ENCODE measurements at places on chromosomes 12 and 14. TPM values are rescaled to one million over a fixed set of nuclear protein-coding genes. Genes with fewer than 3 reads are reported as not detected.

The RHOJ gene
- not detected for total RNA-seq

The MFAP5 gene
- total RNA-seq: 22.7 TPM

The CLEC2B gene
- total RNA-seq: 7.8 TPM

The INSM2 gene
- total RNA-seq: not detected

The FAM222A gene
- total RNA-seq: 1.2 TPM

The ADAM20 gene
- 0.19 TPM for total RNA-seq

The NTS gene
- not detected for total RNA-seq

The PTPRR gene
- total RNA-seq: 0.19 TPM

The PLA2G1B gene
- total RNA-seq: not detected

The OR4N5 gene
- not detected for total RNA-seq

The SERPINA3 gene
- total RNA-seq: 1.2 TPM

The KIF5A gene
- total RNA-seq: not detected

The FOXG1 gene
- not detected for total RNA-seq

The POLE gene
- total RNA-seq: 34.8 TPM

The PROX2 gene
- total RNA-seq: not detected

The OTOGL gene
- 0.34 TPM for total RNA-seq

The GPRC5A gene
- 1.7 TPM for total RNA-seq

The CRACR2A gene
- 6.7 TPM for total RNA-seq

The CISTR gene
- total RNA-seq: not detected

The AREL1 gene
- total RNA-seq: 38.2 TPM

The SMAGP gene
- total RNA-seq: 16.2 TPM

The CDK2 gene
- total RNA-seq: 66.5 TPM

The DTX1 gene
- total RNA-seq: 0.11 TPM

The FAR2 gene
- 0.13 TPM for total RNA-seq

The OXA1L gene
- total RNA-seq: 80.6 TPM

The SETD1B gene
- total RNA-seq: 2.2 TPM

The OR10G3 gene
- not detected for total RNA-seq

The PIWIL1 gene
- total RNA-seq: not detected

The GPATCH2L gene
- 60.4 TPM for total RNA-seq

The CMKLR1 gene
- total RNA-seq: 15.4 TPM

The PARP2 gene
- total RNA-seq: 28.0 TPM

All from LHCN-M2 (cell line).